ENCODE measurements at places on chromosomes 5 and 9.
A peak's percentile ranks its signal among the peaks of the same experiment; 100 is the strongest.

- DNase-seq: peak; percentile 16
Observed at GRCh38 chr9:33273972-33274328, 9.1 kb downstream of the CHMP5 start.

DNA sequence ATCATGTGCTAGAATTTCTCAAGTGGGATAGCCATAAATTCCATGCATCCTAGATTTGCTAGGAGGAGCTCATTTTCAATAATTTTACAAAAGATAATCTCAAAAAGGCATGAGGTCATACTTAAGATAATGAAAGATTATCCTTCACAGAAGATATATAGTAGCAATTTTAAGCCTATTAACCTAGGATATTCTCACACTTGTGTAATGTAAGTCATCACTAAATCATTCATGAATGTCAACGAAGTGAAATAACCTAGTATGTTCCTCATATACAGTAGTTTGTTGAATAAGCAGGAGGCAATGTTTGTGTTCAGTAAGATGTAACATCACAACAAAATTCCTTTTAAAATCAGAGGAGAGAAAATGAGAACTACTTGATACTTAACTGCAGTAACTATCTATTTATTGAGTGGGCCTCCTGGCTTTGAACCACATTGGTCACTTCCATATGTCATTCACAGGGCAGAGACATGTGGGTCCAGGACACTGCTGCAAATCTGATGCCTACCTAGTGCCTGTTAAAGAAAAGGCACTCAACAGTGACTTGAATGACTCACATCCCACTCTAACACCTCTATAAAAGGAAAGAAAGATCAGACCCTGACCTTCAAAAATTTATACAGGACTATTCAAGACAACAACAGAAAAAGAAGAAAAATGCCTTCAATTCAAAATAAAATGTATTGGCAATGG is 8.2 kb downstream of the LIFR start:
- DNase-seq: no peak

DNA sequence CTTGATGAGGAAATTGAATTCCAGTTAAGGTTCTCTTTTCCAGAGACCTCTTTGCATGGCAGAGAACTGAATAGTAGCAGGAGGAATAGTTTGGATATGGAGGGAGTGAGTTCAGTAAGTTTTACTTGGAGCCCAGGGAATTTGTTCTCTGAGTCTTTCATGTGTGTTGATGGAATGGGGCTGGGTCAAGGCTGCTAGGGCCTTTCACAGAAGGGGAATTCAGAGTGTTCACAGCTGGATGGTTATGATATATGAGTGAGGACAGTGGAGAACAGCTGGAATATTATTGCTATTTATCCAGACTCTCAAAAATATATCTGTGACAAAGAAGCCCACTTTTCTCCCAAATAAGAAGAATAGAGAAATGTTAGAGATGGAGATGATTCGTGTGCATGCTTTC is 372.8 kb downstream of the PLK2 start:
- DNase-seq: no peak

DNA sequence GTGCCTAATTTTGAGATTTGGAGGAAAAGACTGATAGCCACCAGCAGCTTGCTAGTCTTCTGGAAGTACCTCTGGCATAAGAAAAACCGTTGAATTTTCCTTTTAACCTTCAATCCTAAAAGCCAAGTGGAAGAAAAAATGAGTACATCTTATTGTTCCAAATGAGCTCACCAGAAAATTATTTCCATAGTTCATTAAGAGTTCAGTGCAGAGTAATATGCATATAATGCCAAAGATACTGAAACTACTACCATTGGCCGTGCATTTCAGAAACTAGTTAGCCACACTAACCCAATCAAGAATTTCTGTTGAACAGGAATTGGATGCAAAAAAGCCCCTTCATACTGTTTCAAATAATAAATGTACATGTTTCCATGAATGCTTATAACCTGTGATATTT is 607.9 kb downstream of the KCTD16 start:
- DNase-seq: no peak

- DNase-seq: no peak
Observed at GRCh38 chr5:75214928-75215327, 21.8 kb downstream of the ANKRD31 start.

DNA sequence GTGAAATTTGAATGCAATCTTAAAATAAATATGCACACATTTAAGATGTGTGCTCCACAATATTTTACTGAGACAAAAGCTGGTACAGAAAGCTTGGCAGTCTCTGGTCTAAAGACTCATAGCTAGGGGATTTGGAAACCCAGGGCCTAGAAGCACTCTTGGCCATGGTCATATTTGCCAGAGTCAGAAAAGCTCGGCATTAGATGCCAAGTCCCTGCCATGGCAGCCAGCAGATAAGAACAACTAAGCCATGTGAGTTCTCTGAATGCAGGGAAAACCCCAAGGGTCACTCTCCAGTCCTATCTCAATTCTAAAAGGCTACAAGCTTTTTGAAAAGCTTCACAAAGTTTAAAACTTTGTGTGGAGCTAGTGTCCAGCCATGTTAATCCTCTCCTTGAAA is 119.5 kb downstream of the FAM114A2 start:
- DNase-seq: no peak

DNA sequence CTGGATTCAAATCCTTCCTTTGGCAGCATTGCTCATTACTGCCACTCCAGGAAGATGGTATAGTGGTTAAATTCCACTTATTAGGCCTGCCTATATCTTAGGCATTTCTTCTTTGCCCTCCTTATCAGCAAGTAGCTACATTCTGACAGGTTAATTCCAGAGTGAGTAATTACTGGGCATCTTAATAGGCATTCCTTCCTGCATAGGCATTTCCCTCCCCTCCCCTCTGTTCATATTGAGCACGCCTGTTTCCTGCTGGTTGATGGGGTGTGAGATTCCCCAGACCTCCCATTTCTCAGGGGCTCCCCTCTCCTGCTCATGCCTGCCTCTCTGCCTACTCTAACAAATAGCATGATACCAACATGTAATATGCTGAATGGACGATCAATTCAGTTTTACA is 305.9 kb downstream of the CYLC2 start:
- DNase-seq: no peak

DNA sequence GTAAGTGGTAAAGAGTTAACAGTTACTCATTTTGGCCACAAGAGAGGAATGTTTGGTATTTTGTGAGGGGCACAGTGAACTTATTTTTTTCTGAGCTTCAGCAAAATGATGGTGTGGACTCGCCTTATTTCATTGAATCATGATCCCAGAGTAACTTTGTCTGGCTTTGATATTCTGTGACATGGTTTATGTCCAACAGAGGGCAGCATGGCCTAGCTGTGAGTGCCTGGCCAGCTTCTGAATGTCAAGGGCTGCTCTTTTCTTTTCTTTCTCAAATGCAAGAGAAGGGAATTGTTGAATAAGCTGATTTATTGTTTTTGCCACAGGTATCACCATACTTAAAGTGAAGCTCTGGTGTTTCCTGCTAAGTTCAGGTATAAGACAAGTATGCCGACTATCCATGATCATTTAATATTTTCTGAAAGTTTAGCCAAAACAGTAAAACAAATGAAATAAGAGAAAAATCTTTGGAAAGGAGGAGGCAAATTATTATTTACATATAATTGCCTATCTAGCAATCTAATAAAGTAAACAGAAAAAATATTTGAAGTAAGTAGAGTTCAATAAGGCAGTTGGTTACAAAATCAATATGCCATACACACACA is 31.7 kb downstream of the MRPL22 start:
- peak; percentile 63 for DNase-seq

- DNase-seq: no peak
Observed at GRCh38 chr5:9428272-9428671, 117.6 kb downstream of the SEMA5A start.

- no peak for DNase-seq
Observed at GRCh38 chr5:120913396-120913795, 449.3 kb downstream of the PRR16 start.
